Urinary bladder (tissue), 4 donors: ENCODE measurements at places on chromosomes 13 and 19. TPM values are rescaled to one million over a fixed set of nuclear protein-coding genes. Genes with fewer than 3 reads are reported as not detected.

GRCh38 chr13:109595471-109595870, 190.9 kb downstream of the IRS2 start:
- DNase-seq, result no peak

Gene ATXN8OS
- total RNA-seq, result not detected

DNA sequence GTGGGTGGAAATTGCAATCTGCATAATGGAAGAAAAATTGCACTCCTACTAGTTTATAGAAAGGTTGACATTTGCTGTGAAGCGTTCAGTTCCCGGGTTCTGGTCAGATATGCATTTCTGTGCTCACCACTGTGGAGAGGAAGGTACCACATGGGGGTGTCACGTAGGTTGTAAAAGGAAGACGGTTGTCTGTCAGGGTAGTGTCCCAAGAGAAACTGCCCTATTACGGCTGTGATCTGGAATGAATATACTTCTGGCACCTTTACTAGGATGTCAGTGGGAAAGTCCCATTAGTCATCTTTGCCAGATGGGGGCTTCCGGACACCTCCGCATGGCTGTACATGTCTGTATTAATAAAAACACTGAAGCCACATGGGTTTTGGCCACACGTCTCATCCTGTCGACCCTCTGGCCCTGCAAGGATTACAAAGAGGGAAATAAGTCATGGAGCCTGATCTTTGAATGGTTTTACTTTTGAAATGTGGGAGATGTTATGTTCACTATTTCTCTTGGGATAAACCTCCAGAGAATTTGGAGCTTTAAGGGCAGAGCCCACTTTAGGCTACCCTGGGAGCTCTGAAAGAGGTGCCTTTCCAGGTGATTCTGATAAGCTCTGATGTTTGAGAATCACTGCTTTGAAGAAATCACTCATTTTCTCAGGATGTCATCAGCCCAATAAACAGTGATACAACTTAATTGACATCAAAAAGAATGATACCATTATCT, 133.9 kb downstream of the AKAP11 start:
- DNase-seq, result no peak

DNA sequence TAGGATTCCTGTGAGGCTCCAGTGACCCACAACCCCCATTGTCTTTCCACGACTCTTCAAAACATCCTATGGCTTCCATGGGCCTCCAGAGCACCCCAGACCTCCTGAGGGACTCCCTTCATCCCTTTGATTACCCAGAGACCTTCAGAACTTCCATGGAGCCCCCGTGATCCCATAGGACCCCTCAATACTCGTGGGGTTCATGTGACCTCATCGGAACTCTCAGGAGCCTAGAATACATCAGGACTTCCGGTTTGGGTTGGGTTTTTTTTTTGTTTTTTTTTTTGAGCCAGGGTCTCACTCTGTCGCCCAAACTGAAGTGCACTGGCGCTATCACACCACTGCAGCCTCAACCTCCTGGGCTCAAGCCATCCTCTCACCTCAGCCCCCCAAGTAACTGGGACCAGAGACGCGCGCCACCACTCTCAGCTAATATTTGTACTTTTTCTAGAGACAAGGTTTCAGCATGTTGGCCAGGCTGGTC, 774 bp downstream of the ALDH16A1 start:
- no peak for DNase-seq

DNA sequence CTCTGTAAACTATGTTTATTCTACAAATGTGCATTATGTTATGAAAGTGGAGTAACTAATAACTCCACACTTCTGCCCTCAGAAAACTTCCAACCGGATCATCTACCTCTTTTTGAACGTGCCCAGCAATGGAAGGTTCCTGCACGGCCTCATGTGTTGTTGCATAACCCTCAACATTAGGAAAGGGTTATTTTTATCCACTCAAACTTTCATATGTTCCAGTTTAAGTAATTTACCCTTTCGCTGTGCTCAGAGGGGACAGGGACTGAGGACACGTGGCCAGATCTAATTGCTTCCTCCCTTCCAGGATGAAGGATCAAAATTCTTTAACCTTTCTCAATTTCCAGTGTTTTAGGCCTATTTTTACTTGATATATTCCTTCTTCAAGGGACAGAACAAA, 29.6 kb downstream of the IRS2 start:
- no peak for DNase-seq

DNA sequence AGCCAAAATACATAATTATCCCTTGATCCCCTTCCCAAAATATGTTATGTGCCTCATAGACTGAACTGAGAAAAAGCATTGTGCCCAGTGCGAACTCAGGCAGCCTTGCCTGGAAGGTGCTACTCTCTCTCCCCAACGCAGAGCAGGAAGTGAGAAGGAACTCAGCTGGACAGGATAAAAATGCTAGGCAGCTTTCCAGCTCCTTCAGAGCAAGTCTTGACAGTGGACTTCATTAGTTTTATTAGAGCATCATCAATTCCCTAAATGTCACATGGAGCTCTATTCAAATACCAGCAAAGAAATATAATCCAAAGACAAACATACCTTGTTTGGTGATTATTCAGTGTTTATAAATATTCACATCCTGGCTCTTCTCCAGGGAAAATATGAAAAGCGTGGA, 202.4 kb downstream of the RFC3 start:
- DNase-seq, result no peak

GRCh38 chr13:59533561-59534555, 629.9 kb downstream of the DIAPH3 start:
- DNase-seq, result no peak

GRCh38 chr13:68019901-68020300, 789.8 kb upstream of the PCDH9 start:
- no peak for DNase-seq

Gene CLEC17A
- 0.21 TPM for total RNA-seq

DNA sequence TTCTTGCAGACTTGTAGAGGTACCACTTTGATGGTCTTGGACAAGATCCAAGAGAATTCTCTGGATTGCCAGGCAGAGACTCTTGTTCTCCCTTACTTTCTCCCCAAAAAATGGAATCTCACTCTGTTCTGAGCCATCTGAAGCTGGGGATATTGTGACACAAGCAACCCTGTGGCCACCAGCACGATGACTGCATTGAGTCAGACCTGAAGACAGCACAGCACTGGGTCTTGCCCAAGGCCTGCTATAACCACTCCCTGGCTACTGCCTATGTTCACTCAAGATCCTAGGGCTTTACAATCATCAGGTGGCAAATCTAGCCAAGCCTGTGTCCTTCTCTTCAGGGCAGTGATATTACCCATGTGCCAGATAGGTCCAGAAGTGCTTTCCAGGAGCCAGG, 202.5 kb upstream of the SERP2 start:
- no peak for DNase-seq

Gene SYDE1
- total RNA-seq, result 12.8 TPM

GRCh38 chr19:56720281-56720680, 48.7 kb upstream of the ZNF835 start:
- no peak for DNase-seq

Gene POU2F2
- total RNA-seq, result 0.95 TPM

GRCh38 chr19:4477034-4477801, 5.1 kb downstream of the HDGFL2 start:
- no peak for DNase-seq

DNA sequence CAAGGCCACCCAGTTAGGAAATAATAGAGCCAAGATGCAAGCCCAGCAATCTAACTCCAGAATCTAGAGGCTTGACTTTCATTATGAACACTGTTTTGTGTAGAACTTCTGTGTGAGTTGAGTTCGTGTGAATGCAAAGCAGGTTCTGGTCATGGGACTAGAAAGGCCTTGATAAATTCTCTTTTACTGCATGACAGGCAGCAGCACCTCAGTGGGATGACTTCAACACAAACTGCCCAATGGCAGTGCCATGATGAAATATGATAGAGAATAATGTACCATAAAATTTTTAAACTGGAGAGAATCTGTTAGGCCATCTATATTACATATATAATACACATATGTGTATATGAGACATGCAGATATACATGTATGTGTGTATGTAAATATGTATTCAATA, 214.5 kb downstream of the KLF5 start:
- DNase-seq, result no peak

- DNase-seq, result no peak
Observed at GRCh38 chr13:93903909-93904308, 575.6 kb downstream of the DCT start.

- no peak for DNase-seq
Observed at GRCh38 chr13:26412263-26412662, 145.2 kb upstream of the WASF3 start.

DNA sequence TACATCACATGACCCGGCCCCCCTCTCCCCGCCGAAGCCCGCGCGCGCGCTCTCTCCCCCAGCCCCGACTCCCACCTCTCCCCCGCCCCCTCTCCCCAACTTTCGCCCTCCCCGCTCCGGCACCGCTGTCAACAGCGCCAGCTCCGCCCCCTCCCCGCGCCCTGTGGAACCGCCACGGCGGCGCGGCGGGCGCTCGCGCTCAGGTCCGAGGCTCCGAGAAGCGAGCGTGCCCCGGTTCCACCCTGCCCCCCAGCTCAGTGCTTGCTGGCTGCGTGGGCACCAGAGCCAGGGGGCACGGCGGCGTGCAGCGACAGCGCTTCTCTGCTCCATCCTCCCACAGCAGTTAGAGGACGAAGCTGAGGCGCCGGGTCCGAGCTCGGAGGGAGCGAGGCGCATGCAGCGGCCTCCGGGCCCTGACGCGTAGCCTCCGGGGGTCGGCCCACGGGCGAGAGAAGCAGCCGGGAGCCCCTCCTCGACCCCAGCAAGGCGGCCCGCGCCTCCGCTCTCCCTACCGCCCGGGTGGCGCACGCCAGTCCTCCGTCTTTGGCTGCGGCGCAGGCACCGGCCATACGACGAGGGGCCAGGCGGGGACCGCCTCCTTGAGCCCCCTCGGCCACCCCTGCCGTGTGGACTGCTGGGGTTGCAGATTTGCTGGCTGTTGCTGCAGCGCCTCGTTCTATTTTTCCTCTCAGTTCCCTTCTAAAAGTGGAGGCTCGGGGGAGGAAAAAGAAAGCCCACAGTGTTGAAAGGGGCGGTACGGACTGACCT, 109.5 kb downstream of the KCNRG start:
- no peak for DNase-seq

Gene APOC4
- not detected for total RNA-seq

DNA sequence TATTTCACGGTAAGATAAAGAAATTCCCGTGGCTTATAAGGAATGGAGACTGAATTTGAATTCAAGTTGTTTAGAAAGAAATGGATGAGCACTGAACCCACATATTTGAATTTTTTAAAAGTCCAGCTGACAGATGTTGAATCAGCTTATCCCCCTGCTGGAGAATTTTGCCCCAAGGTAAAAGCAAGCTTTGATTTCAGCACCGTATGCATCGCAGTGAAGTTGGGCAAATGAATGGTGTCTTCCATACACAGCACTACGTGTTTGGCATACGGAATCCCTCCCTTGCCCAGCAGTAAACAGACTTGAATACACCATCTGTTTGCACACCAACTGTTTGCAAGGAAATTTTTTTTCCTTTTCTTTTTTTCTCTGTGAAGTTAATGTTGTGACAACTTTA, 77.5 kb upstream of the PEG3 start:
- DNase-seq, result no peak

DNA sequence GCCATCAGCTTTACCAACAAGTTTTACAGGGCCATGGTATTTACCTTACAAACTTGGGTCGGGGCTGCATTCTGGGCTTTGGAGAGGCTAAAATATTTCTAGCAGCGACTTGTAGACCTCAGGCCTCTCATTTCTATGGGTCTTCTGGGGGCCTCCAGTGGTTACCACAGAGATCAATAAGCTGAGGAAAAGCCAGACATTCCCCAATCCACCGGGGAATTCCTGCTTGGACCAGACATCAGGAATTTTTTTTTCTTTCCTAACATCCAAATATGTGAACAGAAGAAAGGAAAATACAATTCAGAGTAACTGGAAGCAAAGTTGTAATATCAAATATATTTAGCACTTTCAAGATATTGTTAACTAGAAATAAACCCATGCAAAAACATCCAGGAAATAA, 1.5 kb downstream of the DZIP1 start:
- no peak for DNase-seq

DNA sequence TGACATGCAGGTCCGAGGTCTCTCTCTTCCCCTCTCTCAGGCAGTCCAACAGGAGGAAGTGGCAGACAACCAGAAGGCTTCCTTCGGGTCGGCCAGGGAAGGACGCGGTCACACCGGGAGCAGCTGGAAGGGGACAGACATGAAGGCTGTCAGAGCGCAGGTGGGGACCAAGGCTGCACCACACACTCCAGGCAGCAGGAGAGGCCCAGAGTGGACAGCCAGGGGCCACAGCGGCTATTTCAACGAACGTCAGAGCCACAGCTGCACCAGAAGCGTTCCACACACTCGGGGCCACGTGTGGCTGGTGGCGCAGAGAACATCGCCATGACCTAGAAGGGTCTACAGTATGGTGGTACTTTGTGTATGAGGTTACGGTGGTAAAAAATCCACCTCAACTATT, 16.0 kb upstream of the SLC39A3 start:
- no peak for DNase-seq

Gene LPAR2
- 4.1 TPM for total RNA-seq

GRCh38 chr13:33642374-33643065, 175.4 kb upstream of the RFC3 start:
- DNase-seq, result peak; percentile 66

Gene F10
- total RNA-seq, result 27.6 TPM

- no peak for DNase-seq
Observed at GRCh38 chr19:45515807-45516401, 8.6 kb downstream of the VASP start.

DNA sequence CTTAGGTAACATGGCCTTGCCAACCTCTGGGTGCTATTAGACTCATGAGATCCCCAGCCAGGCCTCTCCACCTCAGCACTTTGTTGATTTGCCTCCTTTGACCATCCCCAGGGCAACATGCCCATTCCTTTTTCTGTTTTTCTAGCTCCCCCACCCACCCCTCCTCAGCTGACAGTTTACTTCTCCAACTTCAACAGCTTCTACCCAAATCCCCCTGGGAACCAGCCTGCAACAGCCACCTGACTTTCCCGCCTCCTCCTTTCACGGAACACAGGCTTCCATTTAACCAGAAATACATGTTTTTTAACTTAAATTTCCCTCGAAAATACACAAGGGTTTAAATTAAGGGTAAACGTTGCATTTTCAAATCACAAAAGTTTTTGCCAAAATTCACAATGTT, 117.3 kb downstream of the DLEU7 start:
- DNase-seq, result no peak

GRCh38 chr19:3680939-3681338, 19.3 kb downstream of the PIP5K1C start:
- DNase-seq, result no peak

- no peak for DNase-seq
Observed at GRCh38 chr19:53365899-53366493, 491 bp downstream of the ZNF525 start.

Gene PROZ
- total RNA-seq, result not detected

- DNase-seq, result no peak
Observed at GRCh38 chr13:42722883-42723539, 58.4 kb upstream of the FAM216B start.

Gene ZNF99
- 0.74 TPM for total RNA-seq

- DNase-seq, result no peak
Observed at GRCh38 chr19:38695317-38695683, 47.9 kb downstream of the ACTN4 start.

Gene CD79A
- total RNA-seq, result 0.37 TPM

GRCh38 chr19:18416778-18417249, 2.4 kb upstream of the SSBP4 start:
- DNase-seq, result peak; percentile 86
